Left cardiac atrium (tissue), 4 donors: ENCODE measurements at places on chromosomes 1 and 21. TPM values are rescaled to one million over a fixed set of nuclear protein-coding genes. Genes with fewer than 3 reads are reported as not detected.

SLC30A10 gene
- total RNA-seq = not detected

HCN3 gene
- total RNA-seq = 1.6 TPM

GPR25 gene
- total RNA-seq = not detected

LAMC1 gene
- total RNA-seq = 126 TPM

ADGRB2 gene
- 18.7 TPM for total RNA-seq

S100A2 gene
- not detected for total RNA-seq

PTGS2 gene
- 1.4 TPM for total RNA-seq
